ENCODE measurements at places on chromosomes 5 and 9.

DNA sequence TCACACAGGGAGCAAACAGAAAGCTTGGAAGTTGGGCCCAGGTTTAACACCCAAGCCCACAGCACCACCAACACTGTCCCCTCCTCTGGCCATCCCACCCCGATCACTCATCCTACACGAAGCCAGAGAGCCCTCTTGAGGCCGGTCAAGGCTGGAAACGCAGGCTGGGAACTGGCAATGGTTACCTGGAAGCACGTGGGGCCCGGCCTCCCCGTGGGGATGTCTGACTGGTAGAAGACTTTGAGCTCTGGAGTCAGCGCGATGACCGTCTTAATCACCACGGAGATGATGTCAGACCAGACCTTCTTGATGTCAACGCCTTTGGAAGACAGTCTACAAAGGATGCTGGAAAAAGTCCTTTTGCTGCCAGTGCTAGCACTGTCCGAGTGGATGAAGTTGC lies 104.1 kb downstream of the TTLL11 start:
- no peaks in the 10 kb centered on the region for H3K36me3 ChIP-seq
- peaks cover 3% of the 10 kb centered on the region for H3K4me1 ChIP-seq
- H3K27me3 ChIP-seq = no peaks in the 10 kb centered on the region
- H3K27ac ChIP-seq = no peak overlapping the region

GRCh38 chr5:131637694-131638093 lies 2.7 kb upstream of the RAPGEF6 start:
- peaks cover 5% of the 10 kb centered on the region for H3K36me3 ChIP-seq
- H3K27ac ChIP-seq = peak overlapping the region; percentile 6
- no peak overlapping the region for H3K4me3 ChIP-seq
- H3K27me3 ChIP-seq = no peaks in the 10 kb centered on the region

- H3K4me3 ChIP-seq = peak overlapping the region; percentile 77
- H3K27ac ChIP-seq = peak overlapping the region; percentile 96
- no peaks in the 10 kb centered on the region for H3K27me3 ChIP-seq
These were observed 14.8 kb upstream of the CEMIP2 start for GRCh38 chr9:71783120-71783523.

GRCh38 chr5:111694133-111694532 lies 62.9 kb downstream of the NREP start:
- H3K36me3 ChIP-seq = no peaks in the 10 kb centered on the region
- no peaks in the 10 kb centered on the region for H3K27me3 ChIP-seq
- no peak overlapping the region for H3K4me3 ChIP-seq

DNA sequence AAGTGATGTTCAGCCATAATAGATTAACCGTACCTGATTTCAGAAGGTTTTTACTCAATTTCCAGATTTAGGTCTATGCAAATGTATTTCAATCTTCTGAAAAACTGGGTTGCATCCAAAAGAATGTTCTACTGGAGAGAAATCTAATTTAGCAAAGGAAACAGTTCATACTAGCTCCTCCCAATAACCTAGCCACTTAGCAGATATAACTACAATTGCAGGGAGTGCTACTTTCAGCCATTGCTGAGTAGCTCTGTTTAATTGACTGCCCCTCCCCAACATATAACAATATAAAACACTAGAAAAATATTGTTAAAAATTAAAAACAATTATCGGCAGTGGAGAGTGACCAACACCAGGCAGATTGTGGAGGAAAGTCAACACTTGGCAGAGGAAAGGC lies 7.9 kb upstream of the OSMR start:
- no peaks in the 10 kb centered on the region for H3K36me3 ChIP-seq
- no peak for DNase-seq
